Hindlimb muscle (tissue), 1 donor: ENCODE measurements at places on chromosomes 13 and 19. TPM values are rescaled to one million over a fixed set of nuclear protein-coding genes. Genes with fewer than 3 reads are reported as not detected.

DNA sequence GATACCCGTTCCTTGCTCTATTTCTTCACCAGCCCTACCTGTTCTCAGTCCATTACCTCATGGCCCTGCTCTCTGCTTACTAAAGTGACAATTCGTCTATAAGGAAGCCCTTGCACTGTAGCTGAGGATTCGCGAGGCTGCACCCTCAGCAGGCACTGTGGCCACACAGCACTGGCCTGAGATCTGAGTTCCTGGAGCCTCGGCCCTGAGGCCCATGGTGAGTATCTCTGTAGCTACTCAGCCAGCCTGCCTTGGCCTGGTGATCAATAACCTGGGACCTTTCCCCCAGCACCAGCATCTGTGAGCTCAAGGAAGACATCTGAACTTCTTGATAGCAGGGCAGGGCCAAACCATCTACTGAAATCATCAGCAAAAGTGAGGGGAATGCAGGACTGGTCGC lies 90.7 kb downstream of the RGCC start:
- no peak for DNase-seq

DNA sequence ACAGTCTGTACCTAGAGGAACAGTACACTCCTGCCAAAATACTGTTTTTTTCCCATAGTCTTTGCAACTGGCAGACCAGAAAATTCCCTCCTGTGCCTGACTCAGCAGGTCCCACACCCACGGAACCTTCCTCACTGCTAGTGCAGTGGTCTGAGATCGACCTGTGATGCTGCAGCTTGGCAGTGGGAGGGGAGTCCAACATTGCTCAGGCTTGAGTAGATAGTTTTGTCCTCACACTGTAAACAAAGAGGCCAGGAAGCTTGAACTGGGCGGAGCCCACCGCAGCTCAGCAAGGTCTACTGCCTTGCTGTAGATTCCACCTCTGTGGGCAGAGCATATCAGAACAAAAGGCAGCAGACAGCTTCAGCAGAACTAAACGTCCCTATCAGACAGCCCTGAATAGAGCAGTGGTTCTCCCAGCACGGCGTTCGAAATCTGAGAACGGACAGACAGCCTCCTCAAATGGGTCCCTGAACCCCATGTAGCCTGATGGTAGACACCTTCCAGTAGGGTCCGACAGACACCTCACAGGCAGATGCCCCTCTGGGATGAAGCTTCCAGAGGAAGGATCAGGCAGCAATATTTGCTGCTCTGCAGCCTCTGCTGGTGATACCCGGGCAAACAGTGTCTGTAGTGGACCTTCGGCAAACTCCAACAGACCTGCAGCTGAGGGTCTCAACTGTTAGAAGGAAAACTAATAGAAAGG lies 92.7 kb downstream of the SUCLA2 start:
- DNase-seq: no peak

GRCh38 chr13:63497601-63498000 lies 2082.0 kb upstream of the PCDH20 start:
- DNase-seq: no peak

DNA sequence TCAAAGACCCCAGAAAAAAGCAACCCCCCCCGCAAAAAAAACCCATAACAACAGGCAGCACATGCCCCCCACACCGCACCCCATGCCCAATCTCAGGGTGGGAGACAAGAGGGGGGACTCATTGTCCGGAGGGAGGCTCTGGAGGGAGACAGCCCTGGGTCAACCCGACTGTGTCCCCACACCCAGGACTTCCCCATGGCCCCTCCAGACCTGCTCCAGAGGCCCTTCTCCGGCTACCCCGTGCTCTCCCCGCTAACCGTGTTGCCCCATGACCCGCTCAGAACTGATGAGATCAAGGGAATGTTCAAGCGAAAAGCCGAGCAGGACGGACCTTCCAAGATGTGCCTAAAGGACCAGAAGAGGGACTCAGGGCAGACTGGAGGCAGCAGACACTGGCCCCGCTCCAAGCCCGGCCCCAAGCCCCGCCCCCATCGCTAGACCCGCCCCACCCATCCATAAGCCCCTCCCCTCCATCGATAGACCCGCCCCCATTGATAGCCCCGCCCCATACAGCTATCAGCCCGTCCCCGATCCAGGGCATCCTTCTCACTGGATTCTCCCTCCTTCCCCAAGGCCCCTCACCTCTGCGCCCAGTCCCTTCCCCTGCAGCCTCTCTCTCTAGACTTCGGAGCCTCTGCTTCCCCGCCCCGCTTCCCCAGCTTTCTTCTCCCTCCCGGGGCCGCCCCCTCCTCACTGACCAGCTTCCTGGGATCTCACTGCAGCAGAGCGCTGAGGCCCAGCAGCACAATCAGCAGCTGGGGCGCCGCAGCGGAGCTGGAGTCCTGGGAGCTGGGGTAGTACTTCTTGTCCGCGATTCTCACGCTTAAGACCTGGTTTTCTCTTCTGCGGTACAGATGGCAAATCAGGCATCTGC lies 2.2 kb downstream of the BST2 start:
- no peak for DNase-seq

- no peak for DNase-seq
Measured at GRCh38 chr13:32894589-32895001, 121.6 kb upstream of the KL start.

DNA sequence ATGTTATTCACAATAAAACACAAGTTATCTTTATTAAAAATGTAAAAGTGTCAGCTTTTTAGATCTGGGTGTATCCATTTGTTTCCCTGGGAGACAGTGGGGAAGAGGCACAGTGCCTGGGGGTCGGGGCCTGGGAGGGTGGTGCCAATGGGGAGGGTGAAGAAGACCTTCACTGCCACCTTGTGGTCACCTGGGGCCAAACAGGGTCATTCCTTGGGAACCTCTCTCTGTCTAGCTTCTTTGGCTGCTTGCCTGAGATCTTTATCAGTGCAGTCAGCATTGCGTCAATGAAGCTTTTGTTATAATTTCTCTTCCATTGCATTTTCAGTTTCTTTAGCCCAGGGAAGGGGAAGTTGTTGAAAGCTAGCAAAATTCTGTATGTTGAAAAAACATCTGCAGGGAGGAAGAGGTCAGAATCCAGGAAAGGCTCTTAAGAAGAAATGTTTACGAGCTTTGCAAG lies 39.1 kb downstream of the PCDH8 start:
- DNase-seq: peak; percentile 26

GRCh38 chr19:10899151-10899653 lies 27.8 kb downstream of the CARM1 start:
- DNase-seq: no peak

DNA sequence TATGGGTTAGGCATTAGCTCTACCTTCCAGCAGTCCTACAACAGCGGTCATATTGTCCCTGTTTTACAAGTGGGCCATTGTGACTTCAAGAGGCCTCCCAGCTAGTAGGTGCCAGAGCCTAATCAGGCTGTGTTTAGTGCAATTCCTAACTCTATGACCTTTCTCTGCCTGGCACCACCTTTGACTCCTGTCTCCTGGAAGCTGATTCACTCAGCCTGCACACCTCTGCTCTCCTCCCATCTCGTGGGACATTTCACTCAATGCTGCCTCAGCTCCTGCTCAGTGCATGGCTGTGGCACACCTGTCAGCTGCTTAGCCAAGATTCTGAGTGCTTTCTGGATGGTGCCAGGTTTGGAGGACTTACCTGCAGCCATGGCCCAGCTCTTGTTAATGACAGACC lies 9.5 kb upstream of the GJB6 start:
- no peak for DNase-seq

GRCh38 chr19:2588081-2588777 lies 112.3 kb downstream of the GADD45B start:
- DNase-seq: no peak

DNA sequence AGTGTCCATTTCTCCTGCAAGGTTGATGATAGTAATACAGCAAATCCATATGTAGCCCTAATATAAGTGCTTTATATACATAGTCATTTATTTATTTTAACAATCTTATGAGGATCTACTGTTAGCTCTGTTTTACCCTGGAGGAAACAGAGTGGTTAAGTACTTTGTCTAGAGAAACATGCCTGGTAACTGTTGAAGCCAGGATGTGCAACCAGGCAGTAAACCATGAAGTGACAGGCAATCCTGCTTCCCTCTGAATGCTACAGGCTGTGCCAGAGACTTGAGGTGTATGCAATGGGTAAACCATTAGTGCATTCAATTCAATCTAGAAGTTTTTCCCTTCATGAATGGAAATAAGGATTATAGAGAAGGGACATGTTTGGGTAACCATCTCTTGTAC lies 911.0 kb downstream of the PCDH17 start:
- DNase-seq: no peak

- DNase-seq: no peak
Measured at GRCh38 chr19:38478273-38478971, 44.9 kb downstream of the RYR1 start.

DNA sequence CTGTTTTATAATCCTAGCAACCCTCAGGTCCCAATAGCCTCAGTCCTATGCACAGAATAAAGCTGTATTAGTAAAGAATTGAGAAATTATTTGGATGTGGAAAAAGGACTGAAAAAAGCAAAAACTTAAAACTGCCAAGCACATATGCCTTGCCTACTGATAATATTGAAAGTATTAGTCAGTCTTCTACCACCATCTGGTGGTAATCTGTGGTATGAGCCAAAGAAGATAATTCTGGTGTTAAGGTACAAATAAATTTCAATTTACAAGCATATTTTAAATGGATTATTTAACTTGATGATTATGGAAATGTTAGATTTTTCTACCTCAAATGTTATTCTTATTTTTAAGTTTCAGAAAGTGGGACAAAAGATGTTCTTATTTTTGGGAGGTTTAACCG lies 460.3 kb upstream of the KLHL1 start:
- peak; percentile 18 for DNase-seq

DNA sequence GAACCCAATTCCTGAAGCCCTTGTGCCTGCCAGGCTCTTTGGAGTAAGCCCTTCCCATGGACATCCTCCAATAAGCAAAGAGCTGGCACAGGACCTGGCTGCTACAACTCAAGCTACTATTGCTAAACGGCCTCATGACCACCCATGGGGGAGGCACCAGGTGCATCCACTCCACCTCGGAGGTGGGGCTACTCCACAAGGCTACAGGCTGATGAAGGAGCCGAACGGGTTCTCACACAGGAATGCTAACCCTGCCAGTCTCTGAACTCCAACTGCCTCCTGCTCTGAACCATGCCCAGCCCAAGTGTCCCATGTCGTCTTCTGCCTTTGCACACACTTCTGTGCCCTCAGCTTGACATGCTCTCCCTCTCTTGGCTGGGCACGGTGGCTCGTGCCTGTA lies 10.0 kb downstream of the SYMPK start:
- no peak for DNase-seq

GRCh38 chr19:18941628-18942354 lies 774 bp upstream of the HOMER3 start:
- no peak for DNase-seq

- no peak for DNase-seq
Measured at GRCh38 chr13:101514695-101515275, 62.3 kb downstream of the ITGBL1 start.

DNA sequence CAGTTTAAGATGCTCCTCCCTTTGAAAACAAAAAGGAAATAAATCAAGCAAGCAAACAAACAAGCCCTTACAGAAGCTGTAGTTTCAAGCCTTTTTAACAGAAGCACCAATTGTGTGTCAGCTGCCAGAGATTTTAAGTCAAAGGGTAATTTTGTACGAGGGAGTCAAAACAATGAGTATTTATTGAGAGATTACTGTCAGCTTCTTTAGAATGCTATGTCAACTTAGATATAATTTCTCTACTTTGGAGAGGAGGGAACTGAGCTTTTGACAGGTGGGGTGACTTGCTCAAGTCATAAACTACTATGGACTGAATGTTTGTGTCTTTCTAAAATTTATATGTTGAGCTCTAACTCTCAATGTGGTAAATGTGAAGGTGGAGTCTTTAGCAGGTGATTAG lies 10.5 kb upstream of the CBY2 start:
- DNase-seq: no peak

- no peak for DNase-seq
Measured at GRCh38 chr13:47472516-47472915, 528.6 kb downstream of the SUCLA2 start.

GRCh38 chr19:58581227-58582141 lies 8.3 kb upstream of the MZF1 start:
- peak; percentile 86 for DNase-seq

GRCh38 chr19:16446724-16447368 lies 24.9 kb downstream of the EPS15L1 start:
- DNase-seq: peak; percentile 57

- DNase-seq: no peak
Measured at GRCh38 chr13:103145442-103145841, 79.2 kb upstream of the SLC10A2 start.

DNA sequence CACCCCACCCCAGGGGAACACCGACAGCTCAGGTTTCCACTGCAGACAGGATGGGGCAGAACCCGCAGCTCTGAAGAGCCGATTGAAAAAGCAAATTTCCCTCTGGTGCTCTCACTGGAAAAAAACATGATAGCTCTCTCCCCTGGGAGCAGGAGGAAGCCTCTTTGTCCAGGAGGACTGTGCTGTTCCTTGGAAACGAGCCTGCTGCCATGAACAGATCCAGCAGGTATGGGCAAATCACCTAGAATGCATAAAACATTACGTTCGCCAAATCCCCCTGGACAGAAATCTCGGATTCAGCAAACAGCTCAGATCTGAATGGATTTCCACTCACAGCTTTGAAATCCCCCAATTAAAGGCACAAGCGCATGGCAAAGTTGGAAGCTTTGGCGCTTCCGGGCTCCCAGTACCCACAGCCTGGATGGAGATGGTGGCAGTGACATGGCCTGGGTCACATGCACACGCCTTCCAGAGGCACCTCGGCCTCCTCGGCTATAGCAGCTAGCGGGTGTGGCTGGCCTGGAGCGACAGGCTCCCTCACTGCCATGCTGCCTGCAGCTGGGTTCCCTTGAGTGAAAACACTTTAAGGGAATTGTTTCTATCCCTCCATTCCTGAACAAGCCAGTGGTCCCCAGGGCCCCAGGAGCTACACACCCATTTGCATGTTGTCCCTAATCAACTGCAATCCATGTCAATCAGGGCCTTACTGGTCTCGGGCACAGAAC lies 59.1 kb downstream of the CEBPG start:
- DNase-seq: no peak

CYP2A6 gene
- polyA plus RNA-seq: not detected

KCTD4 gene
- polyA plus RNA-seq: not detected

ELAVL3 gene
- not detected for polyA plus RNA-seq

CALR3 gene
- not detected for polyA plus RNA-seq

UGGT2 gene
- polyA plus RNA-seq: 17.9 TPM

SYNGR4 gene
- not detected for polyA plus RNA-seq
